ENCODE measurements at places on chromosomes 6 and 20.

- no peak for DNase-seq
Observed at GRCh38 chr6:4320860-4321259, 185.5 kb upstream of the ECI2 start.

DNA sequence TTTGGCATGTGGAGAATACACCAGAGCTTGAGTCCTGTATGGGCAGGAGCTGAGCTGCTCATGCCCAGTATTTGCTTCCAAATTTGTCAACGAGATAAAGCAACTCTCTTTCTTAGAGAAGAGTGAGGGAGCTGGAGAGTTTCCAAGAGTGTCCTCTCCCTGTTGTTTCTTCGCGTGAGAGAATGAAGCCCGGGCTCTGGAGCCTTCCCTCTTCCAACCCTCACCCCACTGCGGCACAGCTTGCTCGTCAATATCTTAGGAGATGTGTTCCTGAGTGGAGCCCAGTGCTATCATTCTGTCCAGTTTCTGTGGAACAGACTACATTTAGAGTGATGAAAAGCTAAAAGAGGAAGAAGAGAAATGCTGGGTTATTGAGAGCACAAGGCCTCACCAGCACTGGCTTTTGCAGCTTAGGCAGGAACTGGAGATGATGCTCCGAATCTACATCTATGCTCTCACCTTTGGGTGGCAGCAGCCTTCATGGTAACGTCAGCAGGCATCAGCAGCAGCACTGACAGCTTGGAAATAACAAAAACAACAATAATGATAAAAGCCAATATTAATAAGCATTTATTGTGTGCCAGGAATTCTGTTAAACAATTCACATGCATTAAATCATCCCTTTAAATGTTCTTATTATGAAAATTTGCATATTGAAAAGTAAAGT is 66.5 kb upstream of the TFB1M start:
- no peak for DNase-seq

- DNase-seq = no peak
Observed at GRCh38 chr6:57135885-57136284, 36.2 kb upstream of the BAG2 start.

DNA sequence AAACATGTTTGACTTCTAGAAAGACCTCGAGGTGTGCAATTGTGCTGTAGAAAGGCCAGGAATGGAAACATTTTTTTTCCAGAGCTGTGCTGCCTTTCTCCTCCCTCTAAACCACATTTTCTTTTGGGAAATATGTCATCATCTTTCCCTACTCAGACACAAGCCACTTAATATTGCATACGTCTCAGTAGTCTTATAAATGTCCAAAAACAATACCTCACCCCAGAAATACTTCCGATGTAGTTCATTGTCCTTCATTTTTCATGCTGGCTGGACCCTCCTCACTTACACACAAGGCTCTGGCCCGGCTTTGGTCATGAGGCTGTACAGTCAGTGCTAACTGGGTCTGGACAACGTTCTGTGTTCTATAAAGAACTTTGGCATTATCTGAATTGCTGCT is 126.4 kb downstream of the SCML4 start:
- no peak for DNase-seq

GRCh38 chr6:30940361-30940986 is at the start of gene MUCL3:
Gene MUCL3, plus strand, starts transcription at chr6:30940973. Its CDS starts 27 bp downstream, at chr6:30941000.
- no peak for DNase-seq

DNA sequence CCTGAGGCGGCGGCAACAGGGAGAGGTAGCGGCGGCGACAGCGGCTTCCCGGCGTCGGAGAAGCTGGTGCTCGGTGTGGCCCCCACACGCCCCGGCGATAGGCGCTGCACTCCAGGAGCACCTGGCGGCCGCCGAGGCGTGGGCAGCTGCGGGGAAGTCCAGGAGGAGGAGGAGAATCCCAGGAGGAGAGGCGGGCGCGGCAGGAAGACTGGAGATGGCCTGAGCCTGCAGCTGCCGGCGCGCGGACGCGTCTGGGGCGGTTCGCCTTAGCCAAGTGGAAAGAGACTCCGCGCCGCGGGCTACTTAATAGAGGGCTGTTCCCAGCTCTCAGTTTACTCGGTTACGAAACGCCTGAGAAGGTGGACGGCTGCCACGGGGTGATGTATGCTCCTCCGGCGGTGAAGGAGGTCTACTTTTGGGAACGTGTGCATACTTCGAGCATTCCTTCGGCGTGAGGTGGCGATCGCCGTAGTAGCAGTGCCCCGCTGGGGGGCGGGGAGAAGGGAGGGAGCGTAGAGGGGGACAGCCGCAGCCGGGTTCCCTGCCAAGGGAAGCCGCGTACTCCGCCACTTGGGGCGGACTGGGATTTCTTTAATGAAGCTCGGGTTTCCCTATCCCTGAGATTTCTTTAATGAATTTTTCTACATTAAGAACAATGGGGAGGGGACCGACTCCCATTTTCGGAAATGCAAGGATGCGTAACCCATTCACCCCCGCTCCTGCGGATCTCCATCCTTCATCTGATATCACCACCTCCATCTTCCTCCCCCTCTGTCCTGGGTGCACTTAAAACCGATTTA is at the start of gene COL12A1:
Gene COL12A1, minus strand, starts transcription at position 278 of the 800 bp plus-strand sequence. CDS start 3,261 bp downstream, outside the sequence.
- no peak for DNase-seq
